AG08395 (cell line): ENCODE measurements at places on chromosomes 1 and 21.
A peak's percentile ranks its signal among the peaks of the same experiment; 100 is the strongest.

GRCh38 chr1:27598902-27599528, 4.9 kb downstream of the AHDC1 start:
- DNase-seq, result peak; percentile 82

GRCh38 chr1:155304558-155305063, 3.4 kb upstream of the PKLR start:
- DNase-seq, result no peak

DNA sequence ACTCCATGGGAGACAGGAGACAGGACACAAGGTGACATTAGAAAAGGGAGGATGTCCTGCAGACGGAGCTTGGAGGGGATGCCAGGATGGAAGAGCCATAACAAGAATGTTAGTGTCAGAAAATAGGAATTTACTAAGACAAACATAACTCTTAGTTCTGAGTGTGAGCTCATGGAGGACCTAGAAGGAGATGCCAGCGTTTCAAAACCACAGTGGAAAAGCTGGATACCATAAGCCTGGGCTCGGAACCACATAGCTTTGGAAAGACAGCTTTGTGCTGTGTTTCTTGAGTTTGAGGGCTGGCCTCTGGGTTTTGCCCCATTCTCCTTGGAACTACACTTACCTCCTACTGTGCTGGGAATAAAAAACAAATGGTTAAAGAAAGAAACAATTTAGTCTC, 128.4 kb downstream of the S1PR1 start:
- peak; percentile 63 for DNase-seq

- no peak for DNase-seq
Measured at GRCh38 chr1:36446271-36446670, 4.0 kb downstream of the OSCP1 start.

DNA sequence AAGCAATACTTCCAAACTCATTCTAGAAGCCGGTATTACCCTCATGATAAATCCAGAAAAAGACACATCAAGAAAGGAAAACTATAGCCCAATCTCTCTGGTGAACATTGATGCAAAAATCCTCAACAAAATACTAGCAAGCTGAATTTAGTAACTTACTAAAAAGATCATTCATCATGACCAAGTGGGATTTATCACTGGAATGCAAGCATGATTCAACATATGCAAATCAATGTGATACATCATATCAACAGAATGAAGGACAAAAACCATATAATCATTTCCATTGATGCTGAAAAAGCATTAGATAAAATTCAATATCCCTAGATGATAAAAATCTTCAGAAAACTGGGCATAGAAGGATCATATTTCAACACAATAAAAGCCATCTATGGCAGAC, 402.9 kb downstream of the TGFB2 start:
- no peak for DNase-seq

- no peak for DNase-seq
Measured at GRCh38 chr1:209723756-209724693, 19.4 kb downstream of the HSD11B1 start.

DNA sequence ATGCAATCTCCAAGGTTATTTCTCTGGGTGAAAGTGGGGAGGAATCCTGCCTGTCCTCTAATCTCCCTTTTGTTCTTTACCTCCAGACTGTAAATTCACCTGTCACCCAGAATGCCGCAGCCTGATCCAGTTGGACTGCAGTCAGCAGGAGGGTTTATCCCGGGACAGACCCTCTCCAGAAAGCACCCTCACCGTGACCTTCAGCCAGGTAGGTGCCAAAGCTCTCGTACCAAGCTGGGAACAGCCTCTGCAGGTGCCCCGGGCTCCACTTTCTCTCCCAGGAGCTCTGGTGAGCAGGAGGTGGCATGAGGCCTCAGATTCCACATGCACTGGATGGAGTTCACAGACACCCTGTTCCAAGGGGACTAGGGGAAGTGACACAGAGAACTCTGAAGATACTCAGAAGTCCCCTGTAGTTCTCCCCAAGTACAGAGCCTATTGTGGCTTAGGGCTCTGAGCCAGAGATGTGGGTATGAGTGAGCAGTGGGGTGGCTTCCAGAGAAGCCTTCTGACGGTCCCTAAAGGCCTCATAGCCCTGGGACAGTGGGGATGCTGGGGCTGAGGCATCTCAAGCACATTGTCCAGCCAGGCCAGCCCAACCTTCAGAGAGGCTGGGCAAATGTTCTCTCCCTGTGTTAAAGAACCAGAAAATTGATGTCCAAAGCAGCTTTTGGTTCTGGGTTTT, 30.9 kb downstream of the RASSF5 start:
- DNase-seq, result no peak

DNA sequence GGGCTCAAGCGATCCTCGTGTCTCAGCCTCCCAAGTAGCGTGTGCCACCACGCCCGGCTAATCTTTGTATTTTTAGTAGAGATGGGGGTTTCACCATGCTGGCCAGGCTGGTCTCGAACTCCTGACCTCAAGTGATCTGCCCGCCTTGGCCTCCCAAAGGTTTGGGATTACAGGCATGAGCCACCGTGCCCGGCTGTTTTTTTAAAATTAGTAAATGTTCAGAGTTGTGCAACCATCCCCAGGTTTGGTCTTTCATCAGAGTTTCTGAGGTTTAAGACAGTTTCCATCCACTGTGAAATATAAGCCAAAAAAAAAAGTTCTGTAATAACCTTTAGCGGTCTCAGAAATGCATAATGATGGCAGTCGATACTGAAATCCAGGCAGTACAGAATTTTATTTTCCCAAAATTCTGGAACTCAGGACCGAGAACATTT, 550 bp upstream of the SYT11 start:
- DNase-seq, result peak; percentile 8

- no peak for DNase-seq
Measured at GRCh38 chr1:58152697-58153096, 393.8 kb downstream of the OMA1 start.
